ENCODE measurements at places on chromosomes 16 and 17. TPM values are rescaled to one million over a fixed set of nuclear protein-coding genes. Genes with fewer than 3 reads are reported as not detected.

LITAFD gene
- not detected for total RNA-seq

KRTAP4-3 gene
- total RNA-seq: not detected

- H3K4me1 ChIP-seq: peaks cover 16% of the 10 kb centered on the region
- no peak overlapping the region for H3K4me3 ChIP-seq
- H3K27ac ChIP-seq: no peak overlapping the region
- H3K36me3 ChIP-seq: no peaks in the 10 kb centered on the region
- DNase-seq: no peak
Measured at GRCh38 chr17:50764734-50765149, 2.6 kb downstream of the ANKRD40CL start.

DNA sequence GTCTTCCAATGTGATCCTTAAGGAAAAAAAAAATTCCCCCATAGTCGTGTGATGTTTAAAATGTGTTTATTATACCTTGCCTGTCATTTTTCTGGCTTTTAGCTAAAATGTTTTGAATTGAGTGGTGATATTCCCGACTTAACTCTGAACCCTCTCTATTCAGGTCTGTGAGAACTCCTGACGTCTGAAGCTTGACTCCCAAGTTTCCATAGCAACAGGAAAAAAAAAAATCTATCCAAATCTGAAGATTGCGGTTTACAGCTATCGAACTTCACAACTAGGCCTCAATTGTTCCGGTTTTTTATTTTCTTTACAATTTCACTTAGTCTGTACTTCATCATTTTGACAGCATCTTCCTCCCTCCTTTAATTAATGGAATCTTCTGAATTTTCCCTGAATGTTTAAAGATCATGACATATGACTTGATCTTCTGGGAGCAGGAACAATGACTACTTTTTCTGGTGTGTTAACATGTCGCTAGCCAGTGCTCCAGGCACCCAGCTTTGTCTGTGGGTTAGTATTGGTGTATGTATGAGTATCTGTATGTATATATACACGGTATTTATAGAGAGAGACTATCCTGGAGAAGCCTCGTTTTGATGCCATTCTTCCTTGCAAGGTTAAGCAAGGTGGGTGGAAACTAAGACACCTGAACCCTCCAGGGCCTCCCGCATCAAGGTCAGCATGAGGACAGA is 12.8 kb upstream of the HSBP1 start:
- no peaks in the 10 kb centered on the region for H3K27me3 ChIP-seq
- peaks cover 7% of the 10 kb centered on the region for H3K36me3 ChIP-seq
- no peak overlapping the region for H3K27ac ChIP-seq
- no peak for DNase-seq
- H3K4me1 ChIP-seq: peaks cover 29% of the 10 kb centered on the region
- no peak overlapping the region for H3K4me3 ChIP-seq

GRCh38 chr17:33615861-33616260 is 322.8 kb upstream of the ASIC2 start:
- no peaks in the 10 kb centered on the region for H3K36me3 ChIP-seq
- DNase-seq: no peak
- H3K4me1 ChIP-seq: peaks cover under 1% of the 10 kb centered on the region
- no peak overlapping the region for H3K27ac ChIP-seq
- H3K4me3 ChIP-seq: no peak overlapping the region
- H3K27me3 ChIP-seq: no peaks in the 10 kb centered on the region

DNA sequence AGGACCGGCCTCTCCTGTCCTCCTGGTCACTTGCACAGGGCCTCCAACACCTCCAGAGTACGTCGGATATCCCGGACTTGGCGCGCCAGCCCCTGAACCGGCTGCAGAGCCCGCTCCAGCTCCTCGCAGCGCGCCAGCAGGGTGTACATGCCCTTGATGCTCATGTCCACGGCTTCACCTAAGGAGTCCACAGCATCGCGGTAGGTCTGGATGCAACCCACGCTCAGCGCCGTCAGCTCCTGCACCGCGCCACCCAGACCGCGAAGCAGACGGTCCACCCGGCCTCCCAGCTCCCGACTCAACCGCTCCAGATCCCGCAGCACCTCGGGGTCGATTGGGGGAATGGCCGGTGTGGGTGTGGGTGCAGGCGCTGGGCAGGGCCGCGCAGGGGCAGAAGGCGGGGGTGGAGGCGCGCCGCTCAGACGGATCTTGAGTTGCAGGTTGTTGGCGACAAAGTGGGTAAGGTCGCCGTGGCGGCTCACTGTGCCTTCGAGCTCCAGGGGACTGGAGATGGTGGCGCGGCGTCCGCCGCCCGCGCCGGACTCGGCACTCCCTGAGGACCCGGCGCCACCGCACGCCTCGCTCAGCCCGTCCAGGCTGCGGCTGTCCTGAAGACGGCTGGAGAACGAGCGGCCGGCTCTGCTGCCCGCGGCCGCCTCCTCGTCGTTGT is 804 bp downstream of the BORCS6 start:
- H3K4me3 ChIP-seq: no peak overlapping the region
- H3K4me1 ChIP-seq: peaks cover 7% of the 10 kb centered on the region
- DNase-seq: no peak
- H3K36me3 ChIP-seq: no peaks in the 10 kb centered on the region
- H3K27ac ChIP-seq: no peak overlapping the region

Measured in WTC11 (cell line).